ENCODE measurements at places on chromosomes 2 and 18.

- DNase-seq = no peak
Observed at GRCh38 chr2:52365946-52366345, 1334.0 kb upstream of the NRXN1 start.

- no peak for DNase-seq
Observed at GRCh38 chr2:207698301-207698700, 13.1 kb upstream of the CCNYL1 start.

GRCh38 chr2:111919794-111920608, 21.6 kb downstream of the MERTK start:
- no peak for DNase-seq

- no peak for DNase-seq
Observed at GRCh38 chr2:177970670-177971454, 101.7 kb downstream of the PDE11A start.

DNA sequence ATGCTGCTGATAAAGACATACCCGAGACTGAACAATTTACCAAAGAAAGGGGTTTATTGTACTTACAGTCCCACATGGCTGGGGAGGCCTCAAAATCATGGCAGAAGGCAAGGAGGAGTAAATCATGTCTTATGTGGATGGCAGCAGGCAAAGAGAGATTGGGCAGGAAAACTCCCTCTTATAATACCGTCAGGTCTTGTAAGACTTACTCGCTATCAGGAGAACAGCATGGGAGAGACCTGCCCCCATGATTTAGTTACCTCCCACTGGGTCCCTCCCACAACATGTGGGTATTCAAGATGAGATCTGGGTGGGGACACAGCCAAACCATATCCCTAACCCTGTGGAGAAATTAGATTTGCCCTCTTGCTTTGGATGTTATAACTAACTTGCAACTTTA, 1068.0 kb upstream of the ZEB2 start:
- DNase-seq = no peak

DNA sequence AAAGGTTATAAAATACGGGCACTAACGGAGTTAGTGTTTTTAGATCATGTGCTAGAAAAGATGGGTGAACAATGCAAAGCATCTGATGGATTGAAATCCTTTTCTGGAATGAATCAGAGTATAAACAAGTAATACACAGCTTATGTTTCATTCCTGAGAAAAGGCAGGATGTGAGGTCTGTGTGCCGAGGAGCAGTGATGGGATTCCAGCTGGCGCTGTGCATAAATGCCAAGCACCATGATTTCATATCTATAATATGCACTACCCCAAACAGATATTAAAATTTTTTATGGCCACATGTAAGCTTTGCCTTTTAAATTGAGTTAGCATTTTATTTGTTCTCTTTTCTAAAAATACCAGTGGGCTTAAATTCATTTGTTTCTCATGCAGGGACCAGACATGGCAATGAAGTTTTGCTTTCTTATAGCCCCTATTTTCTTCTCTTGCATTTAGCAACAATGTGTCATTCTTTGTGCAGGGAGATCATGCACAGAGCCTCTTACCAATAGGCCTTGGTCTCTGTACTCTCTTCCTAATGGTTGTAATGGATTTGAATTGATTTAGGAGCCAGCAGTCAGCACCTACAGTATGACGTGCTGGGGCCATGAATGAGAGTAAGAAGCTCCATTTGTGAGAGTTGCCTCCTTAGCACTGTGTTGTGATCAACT, 323.9 kb downstream of the SLC8A1 start:
- DNase-seq = no peak

DNA sequence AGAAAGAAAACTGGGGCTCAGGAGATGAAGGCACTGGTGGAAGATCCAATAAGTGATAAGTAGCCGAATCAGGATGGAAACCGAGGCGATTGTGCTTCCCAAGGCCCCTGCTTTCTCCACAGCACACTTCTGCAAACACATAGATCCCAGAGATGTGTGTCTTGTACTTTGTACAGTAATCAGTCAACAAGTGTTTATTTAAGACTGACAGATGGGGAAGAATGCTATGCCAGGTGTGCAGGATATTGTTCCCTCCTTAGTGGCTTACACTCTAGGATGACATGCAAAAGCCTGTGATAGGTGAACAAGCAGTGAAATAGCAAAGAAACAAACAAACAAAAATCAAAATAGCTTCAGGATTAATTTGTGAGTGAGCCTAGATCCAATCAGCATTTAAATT, 116.6 kb downstream of the ACTR3 start:
- no peak for DNase-seq

GRCh38 chr2:189545418-189545817, 35.2 kb downstream of the SLC40A1 start:
- no peak for DNase-seq

GRCh38 chr2:85525567-85525966, 13.4 kb upstream of the MAT2A start:
- DNase-seq = no peak

GRCh38 chr2:35852-36251, 10.5 kb downstream of the FAM110C start:
- DNase-seq = no peak

GRCh38 chr2:140199312-140199711, 1419.1 kb upstream of the NXPH2 start:
- no peak for DNase-seq

DNA sequence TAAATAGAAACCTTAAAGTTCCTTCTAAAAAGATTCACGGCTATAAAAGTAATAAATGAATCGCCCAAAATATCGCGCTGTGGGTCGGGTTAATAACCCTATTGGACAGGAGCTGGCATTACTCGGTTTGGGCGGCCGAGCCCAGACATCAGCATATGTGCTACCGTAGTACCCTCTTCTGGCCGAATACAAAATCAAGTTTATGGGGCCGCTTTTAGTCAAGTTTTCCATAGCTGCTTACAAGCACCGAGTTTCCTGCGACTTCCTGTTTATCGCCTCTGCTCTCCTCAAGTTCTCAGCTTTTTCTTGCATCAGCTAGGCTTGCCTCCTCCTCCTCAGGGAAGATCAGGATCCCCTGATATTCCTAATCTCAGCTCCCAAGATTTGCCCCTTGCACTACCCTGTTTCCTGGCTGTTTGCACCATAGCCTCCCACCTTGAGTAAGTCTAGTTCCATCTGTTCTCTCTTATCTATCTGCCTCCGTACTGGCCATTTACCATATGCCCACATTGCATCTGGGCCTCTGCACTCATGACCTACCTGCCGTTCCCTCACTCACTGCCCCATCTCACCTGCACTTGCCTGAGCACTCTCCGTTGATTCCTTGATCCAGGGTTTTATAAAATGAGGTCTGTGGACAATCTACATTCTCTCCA, 56.1 kb downstream of the SLC35F5 start:
- DNase-seq = peak; percentile 19

DNA sequence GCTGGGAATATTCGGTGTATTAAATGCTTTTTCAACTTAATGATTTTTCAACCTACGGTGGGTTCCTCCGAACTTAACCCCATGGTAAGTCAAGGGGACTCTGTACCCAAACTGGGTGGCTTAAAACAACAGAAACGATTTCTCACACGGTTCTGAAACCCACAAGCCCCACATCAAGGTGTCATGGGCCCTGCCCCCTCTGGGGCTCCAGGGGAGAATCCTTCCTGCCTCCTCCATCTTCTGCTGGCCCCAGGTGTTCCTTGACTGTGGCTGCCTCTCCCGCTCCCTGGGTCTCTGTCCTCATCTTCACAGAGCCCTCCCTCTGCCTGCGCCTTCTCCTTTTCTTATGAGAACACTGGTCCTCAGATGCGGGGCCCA, 301.3 kb upstream of the SALL3 start:
- DNase-seq = no peak

DNA sequence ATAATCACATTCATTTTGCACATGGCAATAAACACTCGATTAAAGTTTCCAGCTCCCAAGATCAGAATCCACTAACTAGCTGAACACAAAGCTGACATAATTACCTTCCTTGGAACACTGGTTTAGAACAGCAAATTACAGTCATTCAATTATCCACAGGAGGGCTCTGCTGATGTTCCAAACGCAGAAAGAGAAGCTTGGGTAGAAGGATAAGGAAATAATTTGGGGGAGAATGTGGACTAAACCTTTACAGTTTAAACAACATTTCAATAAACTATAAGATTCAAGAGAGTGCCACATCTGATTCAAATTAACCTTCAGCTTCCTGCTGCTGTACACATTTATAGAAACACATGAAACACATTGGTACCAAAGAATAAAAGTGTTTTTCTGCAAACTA, 67.8 kb upstream of the ARL4C start:
- no peak for DNase-seq

DNA sequence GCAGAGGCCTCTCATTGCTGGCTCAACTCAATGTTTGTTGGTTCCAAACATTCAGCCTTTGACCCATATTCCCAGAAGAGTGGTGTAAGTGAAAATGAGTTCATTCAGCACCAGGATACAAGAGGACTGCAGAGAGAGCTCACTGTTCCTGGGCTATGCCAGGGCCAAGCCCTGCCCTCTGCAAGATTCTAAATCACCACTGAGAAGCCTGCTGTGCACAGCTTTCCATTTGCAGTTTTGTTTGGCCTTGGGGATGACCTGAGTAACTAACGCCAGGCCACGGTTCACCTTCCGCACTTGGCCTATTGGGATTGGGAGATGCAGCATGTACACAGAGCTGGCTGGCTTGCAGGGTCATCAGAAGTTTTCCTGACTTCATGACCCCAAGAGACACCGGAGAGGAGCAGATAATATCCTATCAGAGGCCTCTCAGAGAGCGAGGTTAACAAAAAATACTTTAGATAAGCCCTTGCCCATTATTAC, 12.6 kb downstream of the GKN1 start:
- DNase-seq = no peak

Data from stimulated activated CD4-positive, alpha-beta T cell treated with anti-CD3 and anti-CD28 coated beads, Interleukin-2, amount 100 ng/mL, for 48 hours (primary cell).